Prostate gland (tissue), 2 donors: ENCODE measurements at places on chromosomes 2 and 18.
A peak's percentile ranks its signal among the peaks of the same experiment; 100 is the strongest.

DNA sequence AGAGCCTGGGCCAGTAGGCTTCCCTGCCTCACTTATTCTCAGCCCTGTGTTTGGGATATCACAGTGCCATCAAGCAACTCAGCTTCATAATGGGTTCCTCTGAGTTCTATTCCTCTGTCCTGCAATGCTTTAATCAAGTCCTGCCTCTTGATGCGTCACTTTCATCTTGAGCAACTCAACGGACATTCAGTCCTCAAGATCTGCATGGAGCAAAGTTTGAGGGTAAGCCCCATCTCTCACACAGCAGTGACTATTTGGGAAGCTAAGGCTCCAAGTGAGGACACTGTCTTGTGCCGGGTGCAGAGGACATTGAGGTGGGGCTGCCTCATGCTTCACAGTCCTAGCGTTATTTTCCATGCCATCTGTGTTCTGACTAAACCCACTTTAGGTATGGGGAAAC, 50.9 kb upstream of the PLB1 start:
- DNase-seq: no peak

- DNase-seq: no peak
Measured at GRCh38 chr2:30266051-30266621, 34.8 kb downstream of the LBH start.

DNA sequence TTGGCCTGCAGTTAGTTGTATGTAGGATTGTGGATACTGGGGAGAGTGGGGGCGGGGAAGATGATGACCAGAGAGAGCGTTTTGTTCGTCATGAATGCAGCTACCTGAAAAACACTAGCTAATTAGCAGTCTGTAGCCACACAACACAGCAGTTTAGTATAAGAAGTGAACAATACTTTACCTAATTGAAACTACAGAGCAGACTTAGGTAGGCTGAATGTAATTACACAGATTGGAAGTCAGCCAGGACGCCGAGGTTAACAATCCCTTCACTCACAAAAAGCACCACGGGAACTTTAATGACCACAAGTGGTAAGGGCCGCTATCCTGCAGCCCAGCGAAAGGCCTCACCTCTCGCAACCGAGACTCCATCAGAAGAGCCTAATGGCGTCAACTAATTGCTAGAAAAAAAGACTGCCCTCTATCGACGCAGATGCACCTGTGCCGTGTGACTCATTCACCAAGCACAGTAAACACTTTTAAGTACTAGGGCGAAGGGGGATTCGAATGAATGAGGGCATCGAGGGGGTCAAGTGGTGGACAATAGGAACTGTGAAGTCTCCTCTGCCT, 591.0 kb downstream of the ARHGAP15 start:
- DNase-seq: no peak

GRCh38 chr2:168050377-168050776, 197.0 kb downstream of the STK39 start:
- no peak for DNase-seq

DNA sequence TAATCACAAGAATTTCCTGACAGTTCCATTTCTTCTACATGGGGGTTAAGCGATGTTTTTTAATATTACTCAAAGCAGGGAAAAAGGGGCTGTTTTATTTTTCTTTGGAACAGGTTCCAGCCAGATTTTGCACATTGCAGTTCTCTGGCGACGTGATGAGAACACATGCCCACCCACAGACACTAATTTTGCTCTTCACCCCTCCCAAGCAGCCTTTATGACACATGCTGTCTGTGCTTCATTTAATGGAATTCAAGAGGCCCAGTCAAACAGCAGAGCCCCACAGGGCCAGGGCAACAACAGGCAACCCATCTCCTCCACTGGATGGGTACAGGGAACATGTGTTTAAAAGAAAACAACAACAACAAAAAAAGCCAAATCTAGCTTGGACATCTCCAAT, 70.8 kb downstream of the SPRED2 start:
- no peak for DNase-seq

DNA sequence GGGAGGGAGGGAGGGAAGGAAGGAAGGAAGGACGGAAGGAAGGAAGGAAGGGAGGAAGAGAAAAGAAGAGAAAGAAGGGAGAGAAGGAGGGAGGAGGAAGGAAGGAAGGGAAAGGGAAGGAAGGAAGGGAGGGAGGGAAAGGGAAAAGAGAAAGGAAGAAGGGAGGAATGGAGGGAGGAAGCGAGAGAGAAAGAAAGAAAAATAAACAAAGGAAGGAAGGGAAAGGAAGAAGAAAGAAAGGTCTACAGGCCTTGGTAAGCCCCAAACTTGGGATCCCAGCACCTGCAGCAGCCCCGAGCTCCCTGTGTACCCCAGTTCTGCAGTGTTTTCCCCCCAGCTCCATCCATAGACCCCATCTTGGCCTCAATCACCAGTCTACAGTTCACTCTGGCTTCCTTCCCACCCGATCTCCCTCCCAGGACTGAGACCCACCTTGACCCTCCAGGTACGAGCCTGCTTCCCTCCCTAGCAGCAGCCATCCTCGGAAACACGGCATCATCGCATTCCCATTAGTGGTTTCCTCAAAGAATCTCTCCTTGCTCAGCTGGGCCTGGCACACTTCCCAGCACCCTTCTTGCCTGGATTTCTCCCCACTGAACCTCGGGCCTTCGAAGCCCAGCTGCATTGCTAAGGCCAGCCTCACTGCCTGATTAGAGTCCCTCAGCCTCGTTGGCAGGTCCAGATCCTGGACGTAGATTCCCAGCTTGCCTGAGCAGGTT, 46.1 kb upstream of the SH3BP4 start:
- no peak for DNase-seq

- DNase-seq: no peak
Measured at GRCh38 chr2:37858400-37858711, 66.7 kb upstream of the RMDN2 start.

GRCh38 chr18:43789234-43790000, 512.1 kb upstream of the SYT4 start:
- no peak for DNase-seq

GRCh38 chr2:3427272-3427671, 47.8 kb downstream of the TRAPPC12 start:
- DNase-seq: no peak

DNA sequence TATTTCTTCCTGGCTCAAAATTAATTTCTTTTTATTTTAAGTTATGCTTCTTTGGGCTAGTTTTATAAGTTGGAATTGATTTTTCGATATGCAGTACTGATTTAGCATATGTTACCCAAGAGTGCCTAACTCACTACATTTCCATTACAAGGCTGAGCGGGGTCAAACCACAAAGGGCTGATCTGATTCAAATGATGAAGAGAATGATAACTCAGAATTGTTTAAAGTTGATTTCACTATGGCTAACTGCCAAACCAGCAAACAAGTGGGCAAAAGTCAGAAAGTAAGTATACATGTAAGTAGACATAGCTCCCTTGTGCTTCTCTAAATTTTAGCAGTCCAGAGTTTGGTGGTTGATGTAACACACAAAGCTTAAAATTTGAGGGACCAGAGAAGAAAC, 35.6 kb downstream of the RAD51AP2 start:
- no peak for DNase-seq

- DNase-seq: no peak
Measured at GRCh38 chr2:201633661-201634249, 9.5 kb downstream of the TMEM237 start.

DNA sequence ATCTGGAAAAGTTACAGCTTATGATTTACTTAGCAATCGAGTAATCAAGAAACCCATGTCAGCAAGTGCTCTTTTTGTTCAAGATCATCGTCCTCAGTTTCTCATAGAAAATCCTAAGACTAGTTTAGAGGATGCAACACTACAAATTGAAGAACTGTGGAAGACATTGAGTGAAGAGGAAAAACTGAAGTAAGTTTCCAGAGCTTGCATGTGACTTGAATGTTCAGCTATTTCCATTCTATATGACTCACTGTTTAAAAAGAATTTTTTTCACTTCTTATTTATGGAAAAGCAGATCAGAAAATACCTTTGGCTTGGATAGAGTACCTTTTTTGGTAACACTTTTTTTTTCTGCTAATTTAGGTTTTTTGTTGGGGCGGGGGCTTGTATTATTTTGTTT, 70.7 kb downstream of the PMS1 start:
- no peak for DNase-seq

DNA sequence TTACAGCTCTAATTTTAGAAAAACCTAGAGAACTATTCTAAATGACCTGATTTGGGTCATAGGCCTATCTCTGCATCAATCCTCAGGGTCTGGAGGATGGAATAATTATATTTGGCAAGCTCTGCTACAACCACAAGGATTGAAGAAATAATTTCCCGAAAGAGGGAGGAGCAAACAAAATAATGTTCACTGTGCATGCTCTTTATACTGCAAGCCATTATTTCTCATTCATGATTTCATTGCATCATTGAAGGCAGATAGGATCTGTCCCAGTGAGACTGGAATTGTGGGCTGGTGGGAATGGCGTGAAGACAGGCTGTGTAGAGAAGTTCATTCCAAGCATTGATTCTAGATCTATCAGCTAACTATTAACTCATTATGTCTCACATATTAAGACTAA, 12.7 kb upstream of the MAPRE2 start:
- DNase-seq: no peak

GRCh38 chr18:79490626-79491041, 94.9 kb downstream of the NFATC1 start:
- no peak for DNase-seq

GRCh38 chr2:113233593-113234550, 44.8 kb downstream of the PAX8 start:
- DNase-seq: no peak

DNA sequence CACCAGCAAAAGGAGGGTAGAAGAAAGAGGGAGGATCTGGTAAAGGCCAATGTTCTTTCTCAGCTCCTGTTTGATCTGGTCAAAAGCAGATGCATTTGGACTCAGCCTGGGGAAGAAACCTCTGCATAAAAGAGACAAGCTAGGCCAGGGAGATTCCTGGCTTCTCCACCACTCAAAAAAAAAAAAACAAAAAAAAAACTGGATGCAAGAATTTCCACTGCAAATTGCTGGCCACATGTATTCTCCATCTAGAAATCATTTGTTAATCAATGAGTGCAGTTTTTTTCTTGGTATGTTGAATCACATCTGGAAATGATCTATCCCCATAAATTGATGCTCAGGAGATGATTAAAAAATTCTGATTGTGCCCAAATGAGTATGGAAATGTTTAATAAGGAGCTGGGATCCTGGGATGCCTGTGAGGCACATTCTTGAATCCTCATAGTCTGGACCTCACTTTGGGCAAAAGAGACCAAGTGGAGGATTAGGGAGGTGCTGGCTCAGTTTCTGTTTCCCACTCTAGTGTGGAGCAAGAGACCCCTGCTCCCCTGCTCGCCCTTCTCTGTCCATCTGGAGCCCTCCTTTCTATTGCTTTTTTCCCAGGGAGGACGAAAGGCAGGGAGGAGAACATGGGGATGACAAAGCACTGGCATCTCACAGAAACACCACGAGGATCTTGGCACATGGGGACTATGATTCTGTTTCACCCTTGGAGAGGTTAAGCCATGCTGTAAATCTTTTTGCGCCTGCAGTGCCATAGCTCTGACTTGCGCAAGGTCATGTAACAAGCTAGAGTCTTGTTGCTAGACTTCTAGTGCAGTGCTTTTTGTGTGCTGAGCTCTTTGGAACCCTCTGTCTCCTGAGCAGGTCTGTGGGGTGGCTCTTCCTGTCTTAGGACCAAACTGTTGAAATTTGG, 57.6 kb downstream of the APOB start:
- DNase-seq: no peak

GRCh38 chr2:156343096-156343939, 10.8 kb upstream of the NR4A2 start:
- no peak for DNase-seq

GRCh38 chr2:108605947-108606346, 71.7 kb downstream of the LIMS1 start:
- no peak for DNase-seq

- DNase-seq: no peak
Measured at GRCh38 chr18:26746398-26746797, 119.1 kb downstream of the AQP4 start.

DNA sequence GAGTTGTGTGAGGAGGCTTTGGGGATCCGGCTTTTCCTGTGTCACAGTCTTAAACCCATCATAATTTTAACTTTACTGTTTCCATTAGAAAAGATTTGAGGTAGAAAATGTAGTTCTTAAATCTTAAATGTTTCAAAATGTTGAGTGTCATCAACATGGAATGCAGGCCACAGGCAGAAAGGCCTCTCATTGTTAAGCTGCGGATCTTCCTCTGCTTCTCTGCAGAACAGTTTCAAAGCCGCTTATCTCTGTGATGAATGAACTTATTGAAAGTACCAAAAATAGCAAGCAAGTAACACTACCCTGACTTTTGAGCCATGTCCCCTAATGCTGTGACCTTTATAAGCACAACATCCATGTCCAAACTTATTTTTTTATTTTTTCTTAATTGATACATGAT, 1645.8 kb downstream of the DPP10 start:
- no peak for DNase-seq

DNA sequence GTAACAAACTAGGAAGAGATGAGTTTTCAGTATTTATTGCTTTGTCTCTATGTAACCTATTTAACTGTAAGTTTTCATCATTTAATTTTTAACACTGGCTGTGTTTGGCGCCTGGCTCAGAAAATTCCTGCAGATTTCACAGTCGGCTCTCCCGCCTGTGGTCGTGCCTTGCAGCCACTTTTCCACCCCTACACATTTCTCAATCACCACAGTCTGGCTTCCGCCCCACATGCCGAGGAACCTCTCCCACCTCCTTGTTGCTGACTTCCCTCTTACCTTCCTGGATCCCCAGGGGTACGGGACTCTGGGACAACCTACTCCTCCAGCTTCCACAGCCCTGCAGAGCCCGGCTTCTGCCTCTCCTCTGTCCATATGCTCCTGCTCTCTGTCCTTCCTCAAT, 41.6 kb upstream of the MGAT4A start:
- no peak for DNase-seq

GRCh38 chr18:54269893-54270844, 852 bp downstream of the POLI start:
- DNase-seq: peak; percentile 39

GRCh38 chr2:56077359-56077915, 106.4 kb upstream of the CCDC85A start:
- no peak for DNase-seq

DNA sequence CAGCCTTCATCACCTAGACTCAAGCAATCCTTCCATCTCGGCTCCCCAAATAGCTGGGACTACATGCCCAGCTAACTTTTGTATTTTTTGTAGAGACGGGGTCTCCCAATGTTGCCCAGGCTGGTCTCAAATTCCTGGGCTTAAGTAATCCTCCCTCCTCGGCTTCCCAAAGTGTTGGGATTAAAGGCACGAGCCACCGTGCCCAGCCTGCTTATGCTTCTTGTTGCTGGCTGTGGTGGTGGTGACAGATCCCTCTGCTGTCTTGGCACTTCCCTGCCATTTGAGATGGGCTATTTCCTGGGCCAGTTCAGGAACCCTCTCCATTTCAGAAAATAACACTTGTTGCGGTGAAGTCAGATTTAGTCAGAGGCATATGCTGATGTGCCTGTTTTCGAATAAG, 28.8 kb downstream of the GATA6 start:
- no peak for DNase-seq

GRCh38 chr2:150191349-150191748, 296.1 kb downstream of the RND3 start:
- DNase-seq: no peak
